ENCODE measurements at places on chromosomes 4 and X. TPM values are rescaled to one million over a fixed set of nuclear protein-coding genes. Genes with fewer than 3 reads are reported as not detected.

Gene MAGED4B
- 35.5 TPM for total RNA-seq

DNA sequence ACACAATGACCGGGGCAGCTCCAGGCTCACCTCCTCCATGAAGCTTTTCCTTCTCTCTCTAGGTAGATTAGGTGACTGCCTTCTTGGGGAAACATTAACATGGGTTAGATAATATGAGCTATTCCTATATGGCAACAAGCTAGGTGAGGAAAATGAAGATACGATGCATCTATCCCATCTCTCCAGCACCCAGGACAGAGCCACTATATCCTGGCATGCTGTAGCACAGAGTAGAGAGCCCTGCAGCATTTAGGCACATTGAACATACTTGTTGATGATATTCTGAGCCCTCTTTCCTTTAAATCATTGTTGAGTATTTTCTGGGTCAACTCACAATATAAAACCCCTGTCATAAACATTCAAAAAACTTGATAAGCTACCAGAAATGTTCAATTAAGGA is 494.2 kb upstream of the MAGEB2 start:
- no peaks in the 10 kb centered on the region for H3K4me1 ChIP-seq
- DNase-seq, result no peak
- H3K27ac ChIP-seq, result no peak overlapping the region
- H3K4me3 ChIP-seq, result no peak overlapping the region
- 0 out of 2 replicates have a peak, but pooled peaks cover 2% of the 10 kb centered on the region for H3K27me3 ChIP-seq

GRCh38 chrX:83819304-83819703 is 41.6 kb upstream of the CYLC1 start:
- no peak for DNase-seq
- H3K27ac ChIP-seq, result no peak overlapping the region
- H3K4me3 ChIP-seq, result no peak overlapping the region
- no peaks in the 10 kb centered on the region for H3K27me3 ChIP-seq
- no peaks in the 10 kb centered on the region for H3K36me3 ChIP-seq

Gene MAGEA2B
- total RNA-seq, result not detected

DNA sequence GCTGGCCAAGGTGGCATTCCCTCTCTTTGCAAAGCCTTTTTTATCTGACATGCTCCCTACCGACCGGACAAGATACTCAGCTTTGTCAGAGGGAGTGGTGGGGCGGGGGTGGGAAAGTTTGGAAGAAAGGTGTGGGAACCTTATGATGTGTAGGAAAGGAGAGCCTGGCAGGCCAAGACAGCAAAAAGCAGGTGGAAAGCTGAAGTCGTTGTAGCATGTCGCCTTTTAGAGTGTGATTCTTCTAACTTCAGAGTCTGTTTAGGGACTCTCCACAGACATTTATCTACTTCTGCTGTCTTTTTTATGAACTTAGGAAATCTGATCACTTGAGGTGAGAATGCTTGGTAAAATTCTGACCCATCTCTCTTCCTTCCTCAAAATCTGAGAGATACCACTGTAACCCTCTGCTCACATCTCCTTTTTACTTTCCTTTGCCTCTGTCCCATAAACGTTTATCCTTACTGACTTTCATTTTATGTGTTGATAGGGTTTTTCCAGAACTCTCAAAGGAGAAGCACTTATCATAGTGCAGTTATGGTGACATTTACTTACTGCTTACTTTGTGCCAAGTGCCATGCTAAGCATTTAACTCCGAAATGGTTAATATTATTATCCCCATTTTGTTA is 8.2 kb upstream of the RUFY3 start:
- no peaks in the 10 kb centered on the region for H3K27me3 ChIP-seq
- no peak overlapping the region for H3K27ac ChIP-seq
- H3K4me3 ChIP-seq, result no peak overlapping the region
- DNase-seq, result no peak

- no peaks in the 10 kb centered on the region for H3K36me3 ChIP-seq
- no peaks in the 10 kb centered on the region for H3K27me3 ChIP-seq
- no peak overlapping the region for H3K27ac ChIP-seq
- H3K4me3 ChIP-seq, result no peak overlapping the region
- no peak for DNase-seq
- peaks cover 5% of the 10 kb centered on the region for H3K4me1 ChIP-seq
These were observed 58.3 kb downstream of the TLR10 start for GRCh38 chr4:38724475-38724808.

Gene MAP3K15
- total RNA-seq, result under 0.01 TPM

Gene CFAP47
- total RNA-seq, result not detected

Gene SUPT20HL1
- not detected for total RNA-seq

DNA sequence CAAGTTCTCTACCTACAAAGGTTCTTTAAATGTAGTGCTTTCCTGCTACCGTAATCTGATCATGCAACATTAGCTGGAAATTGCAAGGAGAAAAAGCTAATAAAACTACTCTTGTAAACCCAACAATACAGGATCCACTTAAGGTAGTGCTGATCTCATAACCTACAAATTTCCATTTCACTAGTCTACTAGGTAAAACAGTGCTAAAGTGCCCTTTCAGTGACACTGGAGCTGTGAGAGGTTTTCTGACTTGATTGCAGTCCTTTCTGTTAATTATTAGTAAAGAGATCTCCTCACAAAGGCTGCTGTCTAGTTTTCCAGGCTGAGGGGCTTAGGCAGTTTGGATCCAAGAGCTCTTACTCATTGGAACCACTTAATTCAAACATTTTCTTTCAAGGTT is 1118.7 kb downstream of the SH3BGRL start:
- H3K27me3 ChIP-seq, result no peaks in the 10 kb centered on the region
- H3K4me3 ChIP-seq, result no peak overlapping the region
- H3K36me3 ChIP-seq, result no peaks in the 10 kb centered on the region
- H3K27ac ChIP-seq, result no peak overlapping the region

Gene CFAP99
- total RNA-seq, result not detected

GRCh38 chr4:146159384-146160058 is 16.0 kb upstream of the LSM6 start:
- H3K36me3 ChIP-seq, result no peaks in the 10 kb centered on the region
- no peak overlapping the region for H3K4me3 ChIP-seq
- no peak for DNase-seq
- H3K27me3 ChIP-seq, result no peaks in the 10 kb centered on the region
- no peaks in the 10 kb centered on the region for H3K4me1 ChIP-seq

Gene FRG2
- total RNA-seq, result not detected

GRCh38 chrX:106802063-106802387 is 448 bp upstream of the TBC1D8B start:
- peaks cover 8% of the 10 kb centered on the region for H3K27me3 ChIP-seq
- peak overlapping the region; percentile 70 for H3K4me3 ChIP-seq
- H3K36me3 ChIP-seq, result no peaks in the 10 kb centered on the region
- H3K27ac ChIP-seq, result peak overlapping the region; percentile 23
- no peaks in the 10 kb centered on the region for H3K4me1 ChIP-seq
- no peak for DNase-seq
